ENCODE measurements at places on chromosomes 13 and 19. TPM values are rescaled to one million over a fixed set of nuclear protein-coding genes. Genes with fewer than 3 reads are reported as not detected.

DNA sequence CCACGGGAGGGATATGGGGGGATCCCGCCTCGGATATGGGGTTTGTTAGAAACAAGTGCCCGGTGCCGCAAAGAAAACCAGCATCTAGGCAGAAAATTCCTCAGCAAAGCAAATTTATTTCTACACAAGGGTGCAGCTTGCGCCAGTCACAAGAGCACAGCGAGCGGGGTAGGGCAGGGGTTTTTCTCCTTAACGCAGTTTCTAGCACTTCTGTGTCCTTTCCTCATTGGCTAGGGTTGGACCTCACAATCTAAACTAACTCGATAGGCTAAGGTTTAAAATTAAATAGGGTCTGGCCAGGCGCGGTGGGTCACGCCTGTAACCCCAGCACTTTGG lies 595 bp downstream of the ZNF440 start:
- peaks cover 21% of the 10 kb centered on the region for H3K4me1 ChIP-seq
- H3K27ac ChIP-seq, result no peak overlapping the region
- no peak for DNase-seq
- H3K4me3 ChIP-seq, result peak overlapping the region; percentile 78
- no peaks in the 10 kb centered on the region for H3K27me3 ChIP-seq

DNA sequence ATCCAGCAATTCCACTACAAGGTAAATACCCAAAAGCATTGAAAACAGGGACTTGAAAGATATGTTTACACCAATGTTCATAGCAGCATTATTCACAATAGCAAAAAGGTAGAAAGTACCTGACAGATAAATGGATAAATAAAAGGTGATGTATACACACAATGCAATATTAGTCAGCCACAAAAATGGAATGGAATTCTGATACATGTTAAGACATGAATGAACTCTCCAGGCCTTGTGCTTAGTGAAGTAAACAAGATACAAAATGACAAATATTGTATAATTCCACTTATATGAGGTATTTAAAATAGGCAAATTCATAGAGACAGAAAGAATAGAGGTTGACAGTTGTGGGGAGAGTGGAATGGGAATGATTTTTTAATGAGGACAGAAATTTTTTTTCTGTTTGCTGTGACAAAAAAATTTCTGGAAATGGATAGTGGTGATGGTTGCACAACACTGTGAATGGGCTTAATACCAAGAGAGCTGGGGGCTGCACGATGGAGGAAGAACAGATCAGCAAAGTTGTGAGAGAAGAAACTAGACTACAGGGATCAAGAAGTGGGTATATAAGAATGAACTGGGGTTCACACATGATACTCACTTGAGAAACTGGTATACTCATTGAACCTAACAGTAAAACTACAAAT lies 137.2 kb downstream of the MZT1 start:
- H3K36me3 ChIP-seq, result no peaks in the 10 kb centered on the region
- H3K27me3 ChIP-seq, result peaks cover 5% of the 10 kb centered on the region
- no peak overlapping the region for H3K4me3 ChIP-seq
- H3K27ac ChIP-seq, result no peak overlapping the region

DNA sequence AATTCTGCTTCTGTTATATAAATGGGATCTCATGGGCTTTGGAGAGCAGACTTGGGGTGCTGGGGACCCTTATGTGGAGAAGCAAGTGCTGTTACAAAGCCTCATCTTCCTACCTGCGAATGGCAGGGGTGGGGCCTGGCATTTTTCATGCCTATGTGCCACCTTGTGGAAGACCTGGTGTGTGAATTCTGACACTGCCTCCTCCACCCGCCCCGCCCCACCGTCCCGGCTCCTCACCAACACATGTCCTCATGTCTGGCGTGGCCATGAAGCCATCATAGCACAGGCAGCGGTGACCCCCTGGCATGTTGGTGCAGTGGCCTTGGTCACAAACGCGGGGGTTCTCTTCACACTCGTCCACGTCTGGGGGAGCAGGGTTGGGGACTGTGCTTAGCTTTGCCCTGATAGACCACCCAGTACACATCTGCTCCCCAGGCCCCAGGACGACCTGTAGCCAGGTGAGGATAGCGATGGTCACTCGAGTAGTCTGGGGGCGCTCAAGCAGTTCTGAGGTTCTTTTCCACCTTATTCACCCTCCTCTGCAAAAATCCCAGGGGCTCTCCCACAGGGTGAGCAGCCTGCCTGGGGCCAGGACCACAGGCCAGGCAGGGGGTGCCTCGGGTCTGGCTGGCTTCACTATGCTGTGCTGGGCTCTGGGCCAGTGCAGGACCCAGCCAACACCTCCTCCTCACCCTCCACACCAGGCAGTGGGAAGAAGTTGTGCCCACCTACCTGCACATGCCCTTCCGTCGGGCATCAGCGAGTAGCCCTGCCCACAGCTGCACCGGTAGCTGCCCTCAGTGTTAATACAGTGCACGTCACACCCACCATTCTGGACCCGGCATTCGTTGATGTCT lies 32.7 kb downstream of the FBN3 start:
- H3K4me3 ChIP-seq, result no peak overlapping the region
- no peaks in the 10 kb centered on the region for H3K27me3 ChIP-seq
- H3K27ac ChIP-seq, result no peak overlapping the region
- no peaks in the 10 kb centered on the region for H3K36me3 ChIP-seq
- no peak for DNase-seq

DNA sequence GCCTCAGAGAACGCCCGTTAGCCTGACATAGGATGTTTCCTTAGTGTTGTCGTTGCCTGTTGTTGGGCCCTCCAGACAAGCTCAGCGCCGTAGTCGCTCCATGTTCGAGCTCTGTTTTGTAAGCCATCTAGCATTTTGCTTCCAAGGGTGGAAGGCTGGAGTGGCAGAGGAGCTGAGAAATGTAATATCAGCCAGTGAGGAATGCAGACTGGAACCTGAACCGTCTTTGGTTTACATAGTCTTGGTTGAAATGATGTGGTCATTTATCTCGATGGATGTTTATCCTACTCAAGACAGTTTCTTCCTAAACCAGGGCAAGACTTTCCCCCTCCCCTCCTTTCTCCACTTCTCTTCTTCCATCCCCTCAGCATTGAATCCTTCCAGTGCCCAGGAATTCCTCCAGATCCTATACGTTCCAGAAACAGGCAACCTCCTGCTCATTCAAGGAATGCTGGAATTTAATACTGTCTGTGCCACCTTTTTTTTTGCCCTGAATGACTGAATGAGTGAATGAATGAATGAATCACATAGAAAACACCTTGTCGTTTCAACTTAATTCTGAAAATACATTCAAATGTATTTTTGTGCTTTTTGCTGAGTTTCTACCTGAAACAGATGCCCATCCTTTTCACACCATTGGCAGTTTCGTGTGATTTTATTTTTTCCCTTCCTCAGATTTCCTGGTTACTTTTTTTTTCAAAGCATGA lies 109.5 kb upstream of the MBNL2 start:
- H3K27me3 ChIP-seq, result peaks cover 25% of the 10 kb centered on the region
- no peak overlapping the region for H3K4me3 ChIP-seq
- H3K27ac ChIP-seq, result no peak overlapping the region
- no peaks in the 10 kb centered on the region for H3K36me3 ChIP-seq

- no peaks in the 10 kb centered on the region for H3K27me3 ChIP-seq
- DNase-seq, result peak; percentile 12
- peak overlapping the region; percentile 91 for H3K4me3 ChIP-seq
- peak overlapping the region; percentile 80 for H3K27ac ChIP-seq
Measured at GRCh38 chr13:48094404-48094780, 512 bp downstream of the MED4 start.

DNA sequence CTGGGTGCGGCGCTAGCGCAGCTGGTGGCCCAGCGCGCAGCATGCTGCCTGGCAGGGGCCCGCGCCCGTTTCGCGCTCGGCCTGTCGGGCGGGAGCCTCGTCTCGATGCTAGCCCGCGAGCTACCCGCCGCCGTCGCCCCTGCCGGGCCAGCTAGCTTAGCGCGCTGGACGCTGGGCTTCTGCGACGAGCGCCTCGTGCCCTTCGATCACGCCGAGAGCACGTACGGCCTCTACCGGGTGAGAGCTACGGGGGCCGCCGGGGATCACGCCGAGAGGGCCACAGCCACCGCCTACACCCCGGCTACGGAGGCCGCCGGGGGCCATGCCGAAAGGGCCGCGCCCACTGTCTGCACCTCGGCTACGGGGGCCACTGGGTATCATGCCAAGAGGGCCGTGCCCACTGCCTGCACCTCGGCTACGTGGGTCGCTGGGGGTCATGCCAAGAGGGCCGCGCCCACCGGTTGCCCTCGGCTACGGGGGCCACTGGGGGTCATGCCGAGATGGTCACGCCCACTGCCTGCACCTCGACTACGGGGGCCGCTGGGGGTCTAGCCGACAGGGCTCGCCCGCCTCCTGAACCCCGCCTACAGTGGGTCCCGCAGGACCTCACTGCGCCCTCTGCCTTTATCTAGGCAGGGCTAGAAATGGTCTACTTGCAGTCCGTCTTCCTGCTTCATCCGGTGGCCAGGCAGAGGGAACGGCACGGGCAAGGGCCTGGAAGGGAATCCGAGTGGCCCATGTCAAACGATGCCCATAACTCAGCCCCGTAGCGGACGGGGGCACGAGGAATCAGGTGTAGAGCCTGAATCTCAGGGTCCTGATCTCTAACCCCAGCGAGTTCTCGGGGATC lies 500 bp downstream of the PGLS start:
- H3K27ac ChIP-seq, result peak overlapping the region; percentile 73
- peaks cover 37% of the 10 kb centered on the region for H3K4me1 ChIP-seq
- H3K27me3 ChIP-seq, result no peaks in the 10 kb centered on the region
- peaks cover 11% of the 10 kb centered on the region for H3K36me3 ChIP-seq

DNA sequence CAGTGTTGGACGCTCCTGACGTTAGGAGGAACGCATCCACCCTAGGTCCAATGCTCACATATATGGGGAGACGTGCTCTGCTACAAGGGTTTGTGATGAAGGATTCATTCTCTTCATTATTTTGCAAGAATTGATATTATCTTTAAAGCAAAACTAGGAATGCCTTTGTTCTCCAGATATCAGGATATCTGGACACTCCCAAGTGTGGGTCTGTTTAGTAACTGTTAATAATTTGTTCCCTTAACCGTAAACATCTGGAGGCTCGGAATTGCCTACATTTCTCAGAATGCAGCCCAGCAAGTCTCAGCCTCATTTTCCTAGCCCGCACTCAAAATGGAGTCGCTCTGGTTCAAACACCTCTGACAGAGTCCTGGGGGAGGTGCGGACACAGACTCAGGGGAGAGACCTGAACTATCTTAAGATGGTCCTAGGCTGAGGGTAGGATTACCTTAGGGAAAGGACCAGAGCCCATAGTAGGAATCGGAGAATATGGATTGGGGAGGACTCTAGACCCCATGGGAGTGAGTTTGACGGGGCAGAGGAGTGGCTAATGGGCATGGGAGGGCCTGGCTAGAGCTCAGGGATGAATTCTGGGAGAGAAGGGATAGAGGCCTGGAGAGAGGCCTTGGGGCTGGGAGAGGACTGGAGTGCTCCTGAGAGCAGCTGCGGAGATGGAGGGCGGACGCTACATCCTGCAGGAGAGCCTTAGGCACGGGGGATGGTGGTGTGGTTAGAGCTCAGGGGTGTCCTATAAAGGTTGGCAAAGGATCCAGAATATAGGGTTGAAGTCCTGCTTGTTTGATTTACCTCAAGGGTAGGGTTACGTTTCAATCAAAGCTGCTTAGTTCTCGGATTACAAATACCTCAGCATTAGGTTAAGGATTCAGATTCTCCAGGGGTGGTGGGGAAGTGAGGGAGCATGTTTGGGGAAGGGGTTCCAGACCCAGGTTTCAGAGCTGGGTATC lies 43.2 kb downstream of the ZNF331 start:
- no peak overlapping the region for H3K27ac ChIP-seq
- no peaks in the 10 kb centered on the region for H3K4me1 ChIP-seq
- no peaks in the 10 kb centered on the region for H3K27me3 ChIP-seq
- peaks cover 52% of the 10 kb centered on the region for H3K36me3 ChIP-seq

- peak; percentile 94 for DNase-seq
- peaks cover 6% of the 10 kb centered on the region for H3K27me3 ChIP-seq
- peaks cover 24% of the 10 kb centered on the region for H3K4me1 ChIP-seq
- H3K27ac ChIP-seq, result peak overlapping the region; percentile 88
- peak overlapping the region; percentile 62 for H3K4me3 ChIP-seq
- H3K36me3 ChIP-seq, result no peaks in the 10 kb centered on the region
Measured at GRCh38 chr13:44259045-44260027, 114.3 kb upstream of the SERP2 start.

DNA sequence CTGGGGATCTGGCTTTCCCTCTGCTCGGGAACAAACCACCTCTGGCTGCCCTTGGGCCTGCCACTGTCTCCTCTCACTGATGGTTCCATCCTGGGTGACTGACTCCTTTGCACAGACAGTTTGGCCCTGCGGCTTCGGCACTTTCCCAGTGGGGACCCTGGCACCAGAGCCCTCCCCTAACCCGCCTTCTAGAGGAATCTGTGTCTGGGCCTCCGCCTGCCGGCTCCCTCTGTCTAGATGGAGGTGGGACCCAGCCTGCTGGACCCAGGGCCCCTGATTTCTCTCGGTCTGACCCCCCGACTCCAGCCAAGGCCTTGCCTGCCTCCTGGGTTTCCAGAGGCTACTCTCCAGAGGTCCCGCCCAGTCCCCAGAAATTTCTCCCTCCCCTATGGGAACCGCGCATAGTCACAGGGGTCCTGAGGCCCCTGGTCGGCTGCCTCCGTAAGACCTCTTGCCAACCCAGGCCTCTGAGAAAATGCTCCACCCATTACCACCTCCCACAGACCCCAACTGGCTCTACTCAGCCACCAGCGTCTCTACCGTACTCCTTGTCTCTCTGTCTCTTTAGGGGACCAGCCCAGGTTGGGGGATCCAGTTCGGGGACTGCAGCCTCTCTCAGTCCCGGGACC lies 2.7 kb downstream of the CCDC106 start:
- H3K36me3 ChIP-seq, result peaks cover 13% of the 10 kb centered on the region
- no peak overlapping the region for H3K27ac ChIP-seq
- no peak for DNase-seq

GRCh38 chr19:16587833-16588823 lies 15.9 kb upstream of the SLC35E1 start:
- DNase-seq, result peak; percentile 89
- peaks cover 3% of the 10 kb centered on the region for H3K36me3 ChIP-seq
- peak overlapping the region; percentile 82 for H3K27ac ChIP-seq
- no peaks in the 10 kb centered on the region for H3K27me3 ChIP-seq

LILRB4 gene
- total RNA-seq, result not detected

ZNF628 gene
- 6.0 TPM for total RNA-seq

USPL1 gene
- 10.7 TPM for total RNA-seq

LILRA6 gene
- total RNA-seq, result not detected
